ENCODE measurements at places on chromosomes 2 and 18.
A peak's percentile ranks its signal among the peaks of the same experiment; 100 is the strongest.

- no peak for DNase-seq
Observed at GRCh38 chr18:61368001-61368400, 34.8 kb downstream of the CDH20 start.

- DNase-seq: no peak
Observed at GRCh38 chr18:51857989-51858388, 482.0 kb upstream of the DCC start.

- peak; percentile 47 for DNase-seq
Observed at GRCh38 chr2:84495539-84496146, 20.7 kb upstream of the DNAH6 start.

- DNase-seq: no peak
Observed at GRCh38 chr2:12164689-12165088, 418.3 kb downstream of the LPIN1 start.

DNA sequence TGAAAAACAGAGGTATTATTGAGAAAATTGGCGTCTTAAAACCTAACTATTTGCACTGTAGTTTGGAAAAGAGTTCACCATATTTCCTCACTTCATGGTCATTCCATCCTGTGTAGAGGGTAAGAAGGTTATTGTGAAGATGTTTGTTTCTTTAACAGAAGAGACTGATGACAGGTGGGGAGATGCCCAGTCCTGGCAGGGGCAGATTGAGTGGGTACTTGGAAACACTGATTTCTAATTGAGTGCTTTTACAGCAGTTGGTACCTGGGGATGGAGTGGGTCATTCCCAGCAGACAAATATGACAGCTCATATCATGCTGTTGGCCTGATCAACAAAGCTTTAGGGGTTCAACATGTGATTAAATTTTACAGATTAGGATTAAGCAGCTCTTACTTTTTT lies 67.5 kb downstream of the MYOM1 start:
- no peak for DNase-seq

DNA sequence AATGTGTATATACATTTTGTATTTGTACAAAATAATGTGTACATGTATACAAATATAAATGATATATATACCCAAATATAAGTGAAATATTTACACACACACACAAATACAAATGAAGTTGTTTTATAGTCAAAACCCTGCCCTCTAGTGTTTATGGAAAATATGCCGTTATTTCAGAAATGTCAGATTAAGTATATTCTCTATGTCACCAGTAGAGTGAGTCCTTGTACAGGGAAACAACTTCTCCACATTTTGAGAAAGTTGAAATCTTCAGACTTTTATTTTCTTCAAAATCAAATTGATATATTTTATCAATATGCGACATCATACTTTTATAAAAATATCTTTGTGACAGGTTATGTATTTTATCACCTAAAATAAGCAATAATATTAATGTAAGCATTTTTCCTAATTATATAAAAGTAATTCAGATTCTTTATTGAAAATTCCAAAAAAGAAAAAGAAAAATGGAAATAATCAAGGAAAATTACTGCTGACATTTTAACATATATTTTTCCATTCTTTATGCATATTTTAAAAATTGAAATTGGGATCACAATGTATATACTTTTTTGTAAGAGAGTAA lies 22.4 kb downstream of the ARL6IP6 start:
- peak; percentile 30 for DNase-seq

DNA sequence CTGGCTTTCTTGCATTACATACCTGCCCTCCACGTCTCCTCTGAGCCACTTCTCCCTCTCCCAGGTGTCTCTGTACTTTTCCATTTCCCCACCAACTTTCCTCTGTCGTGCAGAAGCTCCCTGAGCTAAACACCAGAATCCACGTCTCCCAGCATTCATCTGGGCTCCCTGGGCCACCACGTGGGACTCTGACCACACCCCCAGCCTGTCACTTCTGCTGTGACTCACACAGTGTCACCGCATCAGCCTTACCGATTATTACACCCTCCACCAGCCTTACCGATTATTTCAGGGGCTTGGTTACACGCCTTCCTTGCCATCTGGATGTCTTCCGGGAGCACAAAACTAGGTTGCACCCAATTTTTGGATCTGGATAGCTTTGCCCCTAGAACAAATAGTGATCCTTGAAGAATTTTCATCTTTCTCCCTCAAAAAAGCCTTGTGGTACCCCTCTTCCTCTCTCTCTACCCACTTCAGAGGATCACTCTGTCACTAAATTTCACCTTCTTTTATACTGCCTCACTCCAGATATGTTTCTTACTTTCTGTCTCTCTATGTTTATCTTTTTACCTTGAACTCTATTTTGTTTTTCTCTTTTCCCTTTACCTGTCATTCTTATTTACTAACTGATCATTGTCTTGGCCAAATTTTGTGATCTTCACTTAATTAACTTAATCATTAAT lies 136.9 kb upstream of the CAB39 start:
- DNase-seq: no peak

DNA sequence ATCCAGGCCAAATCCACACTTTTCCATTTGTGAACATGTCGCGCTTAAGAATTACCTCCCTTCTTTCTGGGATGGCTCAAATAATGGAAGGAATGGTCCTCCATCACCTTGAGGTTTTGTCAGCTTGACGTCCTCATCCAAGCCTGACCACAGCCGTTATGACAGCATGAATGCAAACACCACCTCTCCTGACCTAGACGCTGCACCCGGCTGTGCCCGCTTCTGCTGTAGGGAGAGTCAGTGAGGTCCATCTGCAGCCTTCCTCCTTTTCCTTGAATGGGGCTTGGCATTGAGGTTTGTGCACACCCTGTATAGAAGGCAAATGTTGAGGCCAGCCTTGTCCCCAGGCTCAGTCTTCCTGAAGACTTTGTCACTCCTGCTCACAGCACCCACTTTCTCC lies 85.5 kb downstream of the TGOLN2 start:
- no peak for DNase-seq

DNA sequence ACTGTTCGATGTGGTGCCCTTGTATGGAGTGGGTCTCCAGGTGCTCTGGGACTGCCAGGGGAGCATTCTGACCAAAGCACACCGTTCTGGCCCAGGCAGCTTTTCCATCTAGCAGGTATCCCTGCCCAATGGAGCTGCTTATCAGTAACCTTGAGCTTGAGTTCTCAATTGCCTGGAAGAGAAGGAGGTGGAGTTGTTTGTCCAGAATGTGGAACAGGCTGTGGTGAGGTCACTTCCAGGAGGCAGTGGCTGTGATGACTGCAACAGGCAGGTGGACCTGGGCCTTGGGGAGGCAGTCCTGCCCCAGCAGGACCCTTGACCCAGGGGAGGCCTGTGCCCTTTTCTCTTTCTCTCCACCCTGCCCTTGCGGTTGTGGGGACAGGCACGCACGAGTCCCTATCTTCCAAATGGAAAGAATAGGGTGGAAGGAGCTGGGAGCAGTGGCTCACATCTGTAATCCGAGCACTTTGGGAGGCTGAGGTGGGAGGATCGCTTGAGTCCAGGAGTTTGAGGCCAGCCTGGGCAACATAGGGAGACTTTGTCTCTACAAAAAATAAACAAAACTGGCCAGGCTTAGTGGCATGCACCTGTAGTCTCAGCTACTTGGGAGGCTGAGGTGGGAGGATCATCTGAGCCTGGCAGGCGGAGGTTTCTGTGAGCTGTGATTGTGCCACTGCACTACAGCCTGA lies 66.2 kb upstream of the MCFD2 start:
- DNase-seq: no peak

DNA sequence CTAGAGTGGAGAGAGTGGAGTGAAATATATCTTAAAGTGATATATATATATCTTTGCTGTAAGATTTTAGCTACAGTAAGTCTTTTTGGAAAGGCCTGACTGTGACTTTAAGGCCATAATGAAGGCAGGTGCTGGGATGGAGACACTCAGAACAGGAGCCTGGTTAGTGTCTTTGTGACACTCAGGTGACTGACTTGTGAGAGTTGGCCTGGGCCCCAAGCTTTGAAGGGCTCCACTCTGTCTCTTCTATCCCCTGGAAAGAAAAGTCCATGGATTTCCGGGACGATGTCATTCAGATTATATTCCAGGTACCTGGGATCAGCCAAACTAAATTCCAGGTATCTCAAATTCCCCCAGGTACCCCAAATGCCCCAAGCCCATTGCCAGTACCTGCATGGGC lies 276.6 kb downstream of the PDE11A start:
- no peak for DNase-seq

GRCh38 chr2:119254601-119255080 lies 31.0 kb downstream of the STEAP3 start:
- no peak for DNase-seq

GRCh38 chr2:209913786-209914345 lies 88.6 kb upstream of the RPE start:
- no peak for DNase-seq

DNA sequence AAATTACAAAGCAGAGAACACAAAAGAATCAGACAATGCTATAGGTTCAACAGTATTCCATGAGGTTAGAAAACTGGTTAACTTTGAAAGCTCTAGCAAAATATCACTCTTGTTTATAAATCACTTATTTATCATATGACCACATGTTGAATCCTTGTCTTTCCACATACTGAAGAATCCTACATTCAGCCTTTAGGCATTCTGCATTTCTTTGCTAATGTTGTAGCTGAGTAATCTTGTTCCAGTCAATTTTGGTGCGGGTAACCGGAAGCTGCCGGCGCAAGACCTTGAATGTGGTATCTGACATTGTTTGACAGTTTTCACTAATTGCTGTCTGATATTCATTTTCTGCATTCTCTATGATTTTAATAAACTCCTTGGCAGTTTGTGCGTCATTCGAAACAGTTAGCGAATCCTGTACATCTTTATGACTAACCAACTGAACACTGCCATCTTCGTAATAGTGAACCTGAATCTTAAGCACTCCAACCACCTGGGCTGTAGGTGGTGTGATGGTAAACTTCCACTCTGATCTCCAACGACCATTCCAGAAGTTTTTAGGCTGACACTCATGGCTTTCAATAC lies 154.1 kb downstream of the BAZ2B start:
- no peak for DNase-seq

GRCh38 chr2:225495706-225496105 lies 96.2 kb downstream of the NYAP2 start:
- no peak for DNase-seq

- no peak for DNase-seq
Observed at GRCh38 chr2:15971351-15971750, 31.0 kb downstream of the MYCN start.

GRCh38 chr2:54569745-54570301 lies 113.7 kb downstream of the SPTBN1 start:
- no peak for DNase-seq

DNA sequence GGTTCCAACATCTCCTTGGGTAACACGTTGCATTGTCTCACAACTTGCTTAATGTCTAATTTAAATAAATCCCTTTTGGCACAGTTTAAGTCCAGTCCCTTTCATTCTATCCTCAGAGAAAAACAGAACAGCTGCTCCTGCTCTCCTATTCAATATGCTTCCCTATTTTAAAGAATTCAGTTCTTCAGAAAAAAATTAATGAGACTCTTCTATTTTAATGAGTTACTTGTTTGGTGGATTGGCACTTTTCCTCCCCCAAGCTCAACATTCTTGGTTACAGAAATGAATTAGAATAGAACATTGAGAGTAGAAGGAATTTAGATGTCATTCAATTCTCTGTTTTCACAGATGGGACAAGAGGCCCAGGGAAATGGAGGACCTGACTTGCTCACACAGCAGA lies 116.9 kb upstream of the ATP8B1 start:
- DNase-seq: no peak

DNA sequence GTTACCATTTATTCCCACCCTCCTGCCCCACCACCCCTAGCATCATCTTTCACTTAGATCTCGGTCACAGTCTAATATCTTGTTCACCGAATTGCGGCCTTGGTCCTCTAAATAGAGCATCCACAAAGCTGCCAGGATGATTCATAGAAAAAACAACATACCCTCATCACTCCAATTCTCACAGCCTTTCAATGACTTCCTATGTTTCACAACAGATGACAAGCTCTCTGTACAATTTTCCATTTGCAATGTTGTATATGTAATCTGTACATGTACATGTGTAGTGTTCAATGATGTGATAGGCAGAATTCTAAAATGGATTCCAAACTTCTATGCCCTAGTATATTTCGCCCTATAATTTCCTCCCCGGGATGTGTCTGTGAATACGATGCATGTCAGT lies 675.6 kb upstream of the CELF4 start:
- peak; percentile 12 for DNase-seq

DNA sequence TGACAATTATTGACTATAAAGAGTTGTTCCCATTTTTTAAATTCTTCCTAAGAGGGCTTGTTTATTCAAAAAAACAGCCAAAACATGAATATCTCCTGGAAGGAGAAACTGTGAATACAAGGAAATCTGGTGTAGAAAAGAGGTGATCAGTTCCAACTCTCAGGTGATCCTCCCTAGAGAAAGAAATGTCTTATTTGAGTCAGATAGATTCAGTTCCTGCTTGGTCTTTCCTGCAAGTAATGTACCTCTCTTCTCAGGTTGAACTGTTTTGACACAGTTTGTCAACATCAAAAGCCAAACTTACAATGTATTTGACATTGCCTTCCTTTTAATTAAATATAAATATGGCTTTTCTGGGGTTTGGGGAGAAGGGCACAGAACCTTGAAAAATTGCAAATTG lies 567.4 kb downstream of the ARHGAP15 start:
- DNase-seq: no peak

- DNase-seq: no peak
Observed at GRCh38 chr18:54612237-54612636, 21.2 kb downstream of the DYNAP start.

DNA sequence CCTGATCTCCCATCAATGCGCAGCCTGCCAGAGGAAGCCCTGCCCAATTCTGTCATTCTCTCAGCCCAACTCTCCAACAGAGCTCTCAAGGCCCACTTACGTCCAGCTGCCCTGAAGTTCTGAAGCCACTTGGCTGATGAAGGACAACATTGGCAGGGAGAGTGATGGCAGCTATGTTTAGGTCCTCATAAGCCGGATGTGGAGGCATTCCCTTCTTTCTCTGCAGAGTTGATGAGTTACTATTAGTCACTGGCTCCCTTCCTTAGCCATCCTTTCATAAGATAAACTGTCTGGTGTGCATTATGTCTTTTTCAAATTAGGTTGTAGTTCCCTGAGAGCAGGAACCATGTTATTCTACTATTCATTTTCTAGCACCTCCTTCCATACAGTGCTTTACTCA lies 22.5 kb upstream of the TACR1 start:
- peak; percentile 76 for DNase-seq

DNA sequence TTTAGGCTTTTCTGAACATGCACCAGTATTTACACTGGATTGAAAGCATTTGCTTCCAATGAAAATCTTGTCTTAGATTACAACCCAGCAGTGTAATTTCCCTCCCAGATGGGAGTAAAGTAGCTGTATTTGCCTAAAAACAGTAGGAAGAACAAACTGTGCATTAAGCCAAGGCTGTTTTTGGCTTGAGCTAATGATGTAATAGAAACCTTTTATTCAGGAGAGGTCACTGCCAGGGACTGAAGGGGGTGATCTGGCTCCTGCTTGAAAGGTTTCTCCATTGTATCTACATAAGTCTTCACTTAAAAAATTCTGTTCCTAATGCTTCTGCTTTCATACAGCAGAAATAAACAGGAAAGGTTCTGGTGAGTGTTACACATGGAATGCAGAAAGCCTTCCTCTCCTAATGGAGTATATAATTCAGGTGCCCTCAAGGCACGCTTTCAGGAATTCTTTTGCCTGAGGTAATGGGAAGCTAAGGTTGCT lies 74.4 kb downstream of the MEIS1 start:
- peak; percentile 66 for DNase-seq

GRCh38 chr2:149538138-149538833 lies 49.3 kb downstream of the MMADHC start:
- DNase-seq: peak; percentile 21

- peak; percentile 52 for DNase-seq
Observed at GRCh38 chr2:161710131-161710915, 86.1 kb downstream of the SLC4A10 start.

GRCh38 chr2:18830962-18831361 lies 241.6 kb upstream of the NT5C1B start:
- DNase-seq: no peak

GRCh38 chr2:63399156-63399555 lies 189.1 kb downstream of the WDPCP start:
- DNase-seq: no peak
